ENCODE measurements at places on chromosomes 5 and 9. TPM values are rescaled to one million over a fixed set of nuclear protein-coding genes. Genes with fewer than 3 reads are reported as not detected.

GRCh38 chr9:79526149-79526672, 45.6 kb upstream of the TLE4 start:
- DNase-seq: no peak

Gene C8G
- total RNA-seq: 3.9 TPM

Gene IL4
- total RNA-seq: not detected

GRCh38 chr5:178732281-178732680, 1.8 kb upstream of the ZNF354A start:
- DNase-seq: no peak

Gene TMC1
- 0.40 TPM for total RNA-seq

DNA sequence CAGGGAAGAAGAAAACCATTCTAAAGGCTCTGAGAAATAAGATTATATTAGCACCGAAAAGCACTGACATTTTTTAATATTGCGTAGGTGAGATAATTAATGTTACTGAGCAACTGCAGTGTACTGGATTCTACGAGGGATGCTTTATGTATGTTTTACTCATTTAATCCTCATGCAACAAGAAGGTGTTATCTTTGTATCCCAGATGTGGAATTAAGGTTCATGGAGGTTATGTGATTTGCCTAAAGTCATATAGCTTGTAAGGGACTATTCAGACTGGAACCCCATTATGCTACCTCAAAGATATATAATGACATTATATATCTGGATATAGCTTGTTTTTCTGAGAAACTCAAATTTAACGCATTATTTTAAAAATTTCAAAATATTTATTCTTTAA, 2.5 kb downstream of the FBXO4 start:
- no peak for DNase-seq

Gene GNPDA1
- 15.0 TPM for total RNA-seq

Gene DNAI1
- total RNA-seq: not detected

- DNase-seq: no peak
Measured at GRCh38 chr5:55991768-55992486, 2.8 kb downstream of the IL6ST start.

Gene PROB1
- total RNA-seq: 0.55 TPM

DNA sequence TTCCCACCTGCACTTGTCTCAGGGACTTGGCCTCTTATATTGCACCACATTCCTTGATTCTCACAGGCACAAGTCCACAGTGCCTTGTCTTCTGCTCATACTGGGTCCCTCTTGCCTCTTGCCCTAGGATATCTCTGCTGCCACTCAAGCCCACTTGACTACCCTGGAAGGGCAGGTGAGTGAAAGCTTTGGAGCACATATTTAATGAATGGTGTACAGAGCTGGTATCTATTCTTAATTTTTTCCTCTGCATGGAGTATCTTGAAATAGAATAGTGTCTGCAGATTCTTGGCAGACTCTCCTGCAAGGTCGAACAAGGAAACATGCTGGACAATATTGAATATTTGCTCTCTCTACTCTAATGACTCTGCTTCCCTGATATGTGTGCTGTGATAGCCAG, 1248.0 kb downstream of the MAT2B start:
- DNase-seq: no peak

Gene SNCB
- not detected for total RNA-seq

GRCh38 chr9:135949501-135950134, 11.6 kb downstream of the UBAC1 start:
- DNase-seq: no peak

Gene PTGES
- 5.0 TPM for total RNA-seq

DNA sequence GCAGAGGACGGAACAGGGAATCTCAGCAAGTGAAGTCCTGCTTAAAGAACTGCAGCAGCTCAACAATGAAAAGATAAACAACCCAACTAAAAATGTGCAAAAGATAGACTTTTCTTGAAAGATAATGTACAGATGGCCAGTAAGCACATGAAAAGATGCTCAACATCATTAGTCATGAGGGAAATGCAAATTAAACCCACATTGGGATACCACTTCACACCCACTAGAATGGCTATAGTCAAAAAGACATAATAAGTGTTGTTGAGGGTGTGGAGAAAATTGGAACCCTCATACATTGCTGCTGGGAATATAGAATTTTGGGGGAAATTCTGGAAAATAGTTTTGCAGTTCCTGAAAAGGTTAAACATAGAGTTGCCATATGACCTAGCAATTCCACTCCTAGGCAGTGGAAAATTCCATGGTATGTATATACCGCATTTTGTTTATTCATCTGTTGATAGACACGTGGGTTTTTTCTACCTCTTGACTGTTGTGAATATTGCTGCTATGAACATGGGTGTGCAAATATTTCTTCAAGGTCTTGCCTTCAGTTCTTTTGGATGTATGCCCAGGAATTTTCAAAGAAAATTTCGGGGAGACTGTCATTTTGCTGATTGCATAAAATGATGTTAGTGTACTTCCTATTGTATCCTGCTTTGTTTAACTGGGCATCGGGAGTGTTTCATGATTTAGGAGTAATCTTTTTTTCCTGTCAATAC, 7.2 kb downstream of the CNOT8 start:
- DNase-seq: no peak

- DNase-seq: no peak
Measured at GRCh38 chr9:3526997-3527940, 1.5 kb upstream of the RFX3 start.

Gene RNF145
- total RNA-seq: 67.0 TPM

DNA sequence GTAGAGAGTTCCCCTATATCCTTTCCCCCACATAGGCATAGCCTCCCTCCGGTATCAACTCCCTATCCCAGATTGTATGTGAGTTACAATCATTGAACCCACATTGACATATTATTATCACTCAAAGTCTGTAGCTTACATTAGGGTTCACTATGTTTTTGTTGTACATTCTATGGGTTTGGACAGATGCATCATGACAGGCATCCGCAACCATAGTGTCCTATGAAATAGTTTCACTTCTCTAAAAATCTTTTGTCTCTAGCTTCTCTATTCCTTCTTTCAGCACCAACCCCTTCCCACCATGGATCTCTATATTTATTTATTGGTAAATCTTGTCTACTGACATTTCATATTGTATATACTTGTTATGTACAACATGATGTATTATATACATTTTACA, 31.6 kb downstream of the TAF11L14 start:
- DNase-seq: no peak

GRCh38 chr5:6838736-6839135, 125.5 kb downstream of the TENT4A start:
- no peak for DNase-seq

Gene HRCT1
- total RNA-seq: 58.7 TPM

DNA sequence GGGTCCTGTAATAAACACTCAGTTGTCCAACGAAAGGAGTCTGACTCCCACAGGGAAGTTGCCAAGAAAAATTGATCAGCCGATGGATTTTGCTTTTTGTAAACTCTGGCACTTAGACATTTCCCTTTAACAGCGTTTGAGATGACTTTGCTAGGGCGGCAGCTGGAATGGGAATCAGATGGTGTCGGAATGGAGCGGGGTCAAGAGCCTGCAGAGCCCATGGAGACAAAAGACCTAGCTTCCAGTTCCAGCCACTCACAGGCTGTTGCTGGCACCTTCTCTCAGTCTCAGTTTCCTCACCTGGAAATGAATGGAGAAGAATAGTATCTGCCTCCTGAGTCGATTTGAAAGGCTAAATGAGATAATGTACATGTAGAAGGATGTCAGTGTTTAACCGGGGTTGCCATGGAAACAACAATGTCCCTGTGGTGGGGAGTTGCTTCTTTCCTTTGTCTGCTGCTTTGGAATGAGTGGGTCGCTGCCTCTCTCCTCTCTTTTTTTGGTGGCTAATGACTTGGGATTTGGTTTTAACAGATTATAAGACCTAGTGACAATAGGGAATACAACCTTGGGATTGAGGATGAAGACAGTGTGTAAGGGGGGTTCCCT, 137.4 kb downstream of the GAS1 start:
- no peak for DNase-seq

Gene ZMAT2
- total RNA-seq: 49.9 TPM

DNA sequence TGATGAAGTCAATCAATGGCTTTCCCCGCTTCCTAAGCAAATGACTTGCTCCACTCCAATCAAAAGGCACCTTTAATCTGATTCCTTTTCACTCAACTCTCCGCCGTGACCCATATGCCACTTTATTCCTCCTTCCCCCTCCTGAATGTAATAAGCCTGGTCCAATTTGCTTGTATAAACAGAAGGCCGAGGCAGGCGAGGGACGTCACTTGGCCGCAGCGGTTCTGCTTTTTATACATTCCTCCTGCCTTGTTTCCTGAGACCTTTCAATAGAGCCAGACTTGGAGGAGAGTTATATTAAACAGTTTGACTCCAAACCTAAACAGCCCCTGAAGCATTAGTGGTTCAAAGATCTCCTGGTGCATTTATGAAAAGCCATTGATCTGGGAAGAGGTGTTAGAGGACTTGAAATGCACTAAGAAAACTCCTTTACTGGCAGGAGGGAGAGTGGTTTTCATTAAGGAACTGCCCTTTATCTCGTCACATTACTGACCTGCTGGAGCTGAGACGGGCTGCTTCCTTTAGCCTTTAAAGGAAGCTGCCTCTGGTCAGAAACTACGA, 273.4 kb downstream of the SLIT3 start:
- DNase-seq: no peak

Gene SPATA31E1
- total RNA-seq: not detected

Gene GAPT
- total RNA-seq: 0.70 TPM

Gene FGF1
- 0.70 TPM for total RNA-seq

DNA sequence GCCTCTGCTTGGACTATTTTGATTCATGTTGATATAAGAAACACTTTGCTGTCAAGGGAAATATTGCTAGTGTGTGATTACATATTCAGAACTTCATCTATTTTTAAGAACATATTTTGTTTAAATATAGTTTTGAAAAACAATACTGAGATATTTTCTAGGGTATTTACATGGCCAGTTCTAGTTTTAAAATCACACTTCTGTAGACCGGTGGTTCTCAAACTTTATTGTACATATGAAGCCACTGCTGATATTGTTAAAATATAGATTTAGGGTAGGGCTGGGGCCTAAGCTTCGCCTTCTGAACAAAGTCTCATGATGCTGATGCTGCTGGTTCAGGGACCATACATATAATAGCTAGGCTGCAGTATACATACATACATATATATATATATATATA, 1000.0 kb downstream of the PTPRD start:
- no peak for DNase-seq

DNA sequence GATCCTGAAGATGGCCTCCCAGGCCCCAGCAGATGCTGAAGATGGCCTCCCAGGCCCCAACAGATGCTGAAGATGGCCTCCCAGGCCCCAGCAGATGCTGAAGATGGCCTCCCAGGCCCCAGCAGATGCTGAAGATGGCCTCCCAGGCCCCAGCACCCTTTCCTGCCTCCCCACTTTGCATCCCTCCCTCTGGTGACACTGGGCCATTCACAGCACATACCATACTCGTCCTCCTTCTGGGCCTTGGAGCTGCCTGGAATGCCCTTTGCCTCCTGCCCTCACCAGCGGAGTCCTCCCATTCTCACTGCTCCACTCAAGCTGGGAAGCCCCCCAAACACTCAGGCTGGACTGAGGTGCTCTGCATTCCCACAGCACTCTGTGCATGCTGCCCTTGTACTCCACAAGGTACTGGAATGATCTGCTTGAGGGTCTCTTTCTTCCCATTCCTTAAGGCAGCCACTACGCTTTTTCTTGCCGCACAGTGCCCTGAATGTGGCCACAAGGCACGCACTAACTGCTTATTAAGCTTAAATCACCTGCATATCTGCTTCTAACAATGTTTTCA, 550.0 kb downstream of the BNC2 start:
- DNase-seq: no peak

GRCh38 chr5:15932066-15932465, 247.5 kb downstream of the MARCHF11 start:
- DNase-seq: no peak

Gene PKD2L2
- total RNA-seq: not detected

DNA sequence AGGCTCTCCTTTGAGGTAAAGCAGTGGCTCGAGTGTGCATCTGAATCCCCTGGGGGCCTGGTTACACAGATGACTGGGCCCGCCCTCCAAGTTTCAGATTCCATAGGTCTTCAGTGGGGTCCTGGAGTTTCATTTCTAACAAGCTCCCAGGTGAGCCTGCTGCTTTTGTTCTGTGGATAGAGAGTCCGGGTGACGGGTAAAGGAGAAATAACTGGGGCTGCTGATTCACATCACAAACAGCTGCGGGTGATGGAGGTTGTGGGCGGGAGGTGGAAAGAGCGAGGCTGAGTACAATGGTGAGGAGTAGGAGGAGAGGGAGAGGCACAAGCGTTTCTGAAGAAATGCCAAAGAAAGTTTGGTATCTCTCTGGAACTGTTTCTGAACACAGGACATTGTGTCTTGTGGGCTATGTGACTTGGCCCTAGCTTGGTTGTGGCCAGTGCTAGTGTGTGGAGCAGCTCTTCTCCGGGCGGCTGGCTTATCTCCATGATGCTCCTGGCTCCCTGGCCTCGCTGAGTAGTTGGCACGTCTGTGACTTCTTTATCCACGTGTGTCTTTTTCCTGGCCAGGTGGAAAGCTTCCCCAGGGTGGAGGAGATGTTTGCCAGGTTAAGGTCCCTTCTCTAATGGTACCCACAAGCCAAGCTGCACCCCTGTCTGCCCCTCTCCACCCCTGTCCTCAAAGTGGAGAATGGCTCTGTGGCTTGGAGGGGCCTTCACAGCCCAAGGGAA, 61.7 kb downstream of the HSPA4 start:
- no peak for DNase-seq

Gene ANKRD18A
- 12.2 TPM for total RNA-seq

- DNase-seq: no peak
Measured at GRCh38 chr5:35026941-35027340, 20.8 kb downstream of the AGXT2 start.

GRCh38 chr9:124882231-124882630, 20.3 kb downstream of the ARPC5L start:
- DNase-seq: no peak

Gene OR1L1
- total RNA-seq: not detected

DNA sequence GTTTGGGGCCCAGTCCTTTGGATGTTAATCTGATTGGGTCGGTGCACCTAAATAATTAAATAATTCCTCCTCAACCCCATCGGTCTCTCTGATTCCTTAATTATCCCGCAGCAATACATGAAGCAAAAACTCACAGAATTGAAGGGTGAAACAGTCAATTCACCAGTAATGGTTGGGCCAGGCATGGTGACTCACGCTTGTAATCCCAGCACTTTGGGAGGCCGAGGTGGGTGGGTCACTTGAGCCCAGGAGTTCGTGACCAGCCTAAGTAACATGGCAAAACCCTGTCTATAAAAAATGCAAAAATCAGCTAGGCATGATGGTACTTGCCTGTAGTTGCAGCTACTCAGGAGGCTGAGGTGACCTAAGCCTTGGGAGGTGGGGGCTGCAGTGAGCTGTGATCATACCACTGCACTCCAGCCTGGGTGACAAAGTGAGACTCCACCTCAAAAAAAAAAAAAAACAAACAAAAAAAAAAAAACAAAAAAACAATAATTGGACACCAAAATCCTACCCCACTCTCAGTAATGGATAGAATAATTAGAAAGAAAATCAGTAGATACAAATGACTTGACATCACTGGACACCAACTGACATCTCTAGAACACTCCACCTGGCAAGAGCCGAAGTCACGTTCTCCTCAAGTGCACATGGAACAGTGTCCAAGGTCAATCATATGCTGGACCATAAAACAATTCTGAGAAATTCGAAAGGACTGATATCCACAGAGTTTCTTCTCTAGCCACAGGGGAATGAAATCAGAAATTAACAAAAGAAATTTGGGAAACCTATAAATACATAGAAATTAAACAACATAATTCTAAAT, 5.3 kb downstream of the ABO start:
- peak; percentile 47 for DNase-seq

GRCh38 chr5:33867241-33867640, 24.5 kb downstream of the ADAMTS12 start:
- no peak for DNase-seq

Gene PCDHB3
- total RNA-seq: 0.73 TPM

Data from left colon (tissue), 2 donors.